ENCODE measurements at places on chromosomes 7 and 10.
A peak's percentile ranks its signal among the peaks of the same experiment; 100 is the strongest.

DNA sequence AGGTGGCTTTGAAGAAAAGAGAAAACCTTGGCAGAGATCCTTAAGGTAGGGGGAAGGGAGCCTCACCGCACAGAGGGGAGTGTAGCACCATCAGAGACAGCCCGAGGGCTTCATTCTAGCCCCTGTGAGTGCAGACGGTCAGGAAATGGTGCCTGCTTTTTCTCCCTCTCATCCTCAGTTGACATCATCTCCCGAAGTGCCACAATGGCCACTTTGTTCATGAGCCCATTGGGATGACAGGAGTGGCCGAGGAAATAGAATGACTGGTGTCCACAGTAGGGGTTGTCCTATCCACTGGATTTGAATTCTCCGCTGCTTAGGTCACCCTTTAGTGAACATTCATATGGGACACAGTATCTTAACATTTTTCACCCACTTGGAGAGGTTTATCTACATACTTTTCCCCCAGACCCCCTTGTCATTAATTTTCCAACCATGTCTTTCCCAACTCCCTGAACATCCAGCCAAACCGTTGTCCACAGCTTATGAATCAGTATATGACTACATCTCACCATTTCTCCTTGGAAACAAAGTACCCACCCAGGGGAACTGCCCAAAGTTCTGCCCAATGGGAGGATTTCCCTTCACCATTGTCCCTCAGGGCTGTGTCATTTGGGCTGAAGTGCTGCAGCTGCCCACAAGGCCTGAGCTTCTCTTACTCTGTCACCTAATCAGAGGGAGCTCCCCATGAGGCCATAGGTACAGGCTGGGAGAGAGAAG, 108.8 kb downstream of the ADCY1 start:
- DNase-seq = no peak

- DNase-seq = no peak
Measured at GRCh38 chr7:142114207-142114606, 2.7 kb downstream of the MGAM2 start.

DNA sequence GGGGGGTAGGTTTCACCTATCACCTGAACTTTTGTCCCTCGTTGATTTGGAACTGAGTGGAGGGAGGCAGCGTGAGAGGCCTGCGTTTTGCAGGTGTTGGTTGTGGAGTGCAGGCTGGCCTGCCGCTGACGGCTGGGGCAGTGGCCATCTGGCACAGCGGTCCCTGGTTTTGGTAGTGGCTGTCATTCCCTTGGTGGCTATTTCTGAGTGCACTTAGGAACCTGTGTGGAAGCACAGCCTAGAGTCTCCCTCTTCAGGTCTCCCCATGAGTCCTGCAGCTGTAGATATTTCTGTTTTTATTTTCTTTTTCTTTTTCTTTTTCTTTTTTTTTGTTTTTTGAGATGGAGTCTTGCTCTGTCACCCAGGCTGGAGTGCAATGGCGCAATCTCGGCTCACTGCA, 129.2 kb downstream of the CUL2 start:
- DNase-seq = no peak

GRCh38 chr10:84333864-84334451, 5.6 kb downstream of the CCSER2 start:
- DNase-seq = no peak

DNA sequence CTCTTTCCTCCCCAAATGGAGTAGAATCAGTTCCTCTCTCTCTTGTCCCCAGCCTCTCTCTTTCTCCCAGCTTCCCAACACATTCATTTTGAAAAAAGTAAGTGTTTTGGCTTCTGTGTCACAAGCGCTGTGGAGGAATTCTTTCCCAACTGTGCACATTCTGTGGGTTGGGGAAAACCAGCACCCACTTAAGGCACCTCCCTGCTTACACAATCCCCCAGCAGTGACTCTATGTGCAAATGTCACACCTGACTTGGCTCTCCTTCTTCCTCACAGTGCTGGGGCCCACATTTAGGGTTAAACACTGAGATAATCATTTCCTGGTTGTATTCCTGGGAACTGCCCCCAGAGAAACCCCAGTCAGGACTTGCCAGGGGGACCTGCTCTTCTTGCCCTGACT, 358.1 kb upstream of the ZNF32 start:
- no peak for DNase-seq

- no peak for DNase-seq
Measured at GRCh38 chr7:14836006-14836405, 66.5 kb downstream of the DGKB start.

GRCh38 chr10:16520900-16521299, 779 bp downstream of the C1QL3 start:
- no peak for DNase-seq

DNA sequence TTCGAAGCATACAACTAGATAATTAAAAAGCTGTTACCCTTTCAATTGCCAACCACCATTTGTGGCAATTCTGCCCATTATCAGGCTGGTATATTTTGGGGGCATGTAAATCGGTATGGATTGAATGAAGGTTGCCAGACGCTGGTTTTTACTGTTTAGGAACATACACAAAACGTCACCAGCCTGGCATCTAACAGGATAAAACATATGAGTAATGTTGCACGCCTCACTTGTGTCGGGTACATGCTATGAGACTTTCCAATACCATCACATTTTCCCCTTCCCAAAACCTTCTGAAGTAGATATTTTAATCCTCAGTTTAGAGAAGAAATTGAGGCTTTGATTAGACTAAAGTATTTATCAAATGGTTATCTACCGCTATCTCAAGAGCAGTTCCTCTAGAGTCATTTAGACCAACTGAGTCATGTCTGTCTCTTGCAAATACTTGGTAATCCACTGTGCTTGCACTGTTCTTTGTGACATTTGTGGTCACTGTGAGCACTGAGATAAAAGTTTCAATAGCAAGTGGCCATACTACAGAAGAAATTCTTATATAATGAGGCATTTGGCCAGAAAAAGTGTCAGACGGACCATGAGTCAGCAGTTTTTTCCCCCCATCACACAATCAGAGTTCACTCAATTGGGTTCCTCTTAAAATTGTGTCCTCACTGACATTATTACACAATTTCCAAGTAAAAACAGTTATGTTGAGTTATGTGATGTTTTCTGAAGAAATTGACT, 498.7 kb downstream of the NXPH1 start:
- no peak for DNase-seq

DNA sequence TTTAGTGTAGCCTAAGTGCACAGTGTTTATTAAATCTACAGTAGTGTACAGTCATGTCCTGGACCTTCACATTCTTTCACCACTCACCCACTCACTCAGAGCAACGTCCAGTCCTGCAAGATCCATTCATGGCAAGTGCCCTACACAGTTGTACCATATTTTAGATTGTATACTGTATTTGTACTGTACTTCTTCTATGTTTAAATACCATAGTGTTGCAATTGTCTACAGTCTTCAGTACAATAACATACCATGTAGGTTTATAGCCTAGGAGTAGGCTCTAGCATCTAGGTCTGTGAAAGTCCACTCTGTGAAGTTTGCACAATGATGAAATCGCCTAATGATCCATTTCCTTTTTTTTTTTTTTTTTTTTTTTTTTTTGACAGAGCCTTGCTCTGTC, 12.0 kb downstream of the EEPD1 start:
- DNase-seq = no peak

GRCh38 chr7:16695621-16696237, 49.7 kb downstream of the BZW2 start:
- DNase-seq = no peak

GRCh38 chr7:79868010-79868409, 266.6 kb upstream of the GNAI1 start:
- DNase-seq = no peak

- DNase-seq = no peak
Measured at GRCh38 chr7:155694851-155695250, 50.4 kb downstream of the RBM33 start.

- DNase-seq = no peak
Measured at GRCh38 chr7:77833136-77833535, 34.6 kb downstream of the PHTF2 start.

DNA sequence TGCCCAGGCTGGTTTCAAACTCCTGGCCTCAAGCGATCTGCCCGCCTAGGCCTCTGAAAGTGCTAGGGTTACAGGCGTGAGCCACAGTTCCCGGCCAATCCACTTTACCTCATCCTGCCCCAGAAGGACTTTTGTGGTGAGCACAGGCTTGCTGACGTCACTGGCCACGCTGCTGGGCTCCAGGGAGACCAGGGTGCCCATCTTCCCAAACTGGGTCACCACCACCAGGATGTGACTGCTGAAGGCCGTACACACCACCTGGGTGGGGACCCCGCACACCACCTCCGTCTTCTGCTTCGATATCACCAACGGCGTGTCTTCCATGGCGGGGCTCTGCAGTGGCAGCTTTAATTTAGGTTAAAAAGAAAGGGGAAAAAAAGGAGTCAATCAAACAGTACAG, 816 bp downstream of the PSMG3 start:
- DNase-seq = no peak

- DNase-seq = no peak
Measured at GRCh38 chr10:102611514-102612087, 32.7 kb upstream of the TRIM8 start.

- DNase-seq = no peak
Measured at GRCh38 chr7:88458946-88459345, 152.3 kb upstream of the STEAP4 start.

GRCh38 chr7:5472432-5473315, 49.0 kb upstream of the TNRC18 start:
- peak; percentile 100 for DNase-seq

DNA sequence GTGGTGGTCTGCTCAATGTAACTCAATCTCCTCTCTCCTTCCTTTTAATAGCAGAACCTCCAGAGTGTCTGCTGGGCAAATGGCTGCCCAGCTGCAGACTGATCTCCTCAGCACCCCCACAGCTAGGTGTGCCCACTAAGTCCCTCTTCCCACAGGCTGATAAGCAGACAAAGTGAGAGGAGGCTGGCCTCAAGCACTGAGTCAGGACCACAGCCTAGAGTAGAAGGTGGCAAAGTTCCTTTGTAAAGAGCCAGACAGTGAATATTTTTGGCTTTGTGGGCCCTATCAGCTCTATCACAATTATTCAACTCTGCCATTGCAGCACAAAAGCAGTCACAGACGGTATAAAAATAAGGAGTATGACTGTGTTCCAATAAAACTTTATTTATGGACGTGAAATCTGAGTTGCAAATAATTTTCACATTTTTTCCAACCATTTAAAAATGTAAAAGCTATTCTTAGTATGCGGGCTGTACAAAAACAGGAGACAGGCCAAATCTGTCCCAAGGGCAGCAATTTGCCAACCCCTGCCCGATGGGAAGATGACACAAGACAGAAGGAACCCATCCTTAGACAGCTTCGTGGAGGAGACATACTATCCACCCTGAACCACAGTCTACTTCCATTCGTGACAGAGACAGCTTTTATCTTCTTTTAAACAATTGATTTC, 23.4 kb downstream of the JAZF1 start:
- no peak for DNase-seq

DNA sequence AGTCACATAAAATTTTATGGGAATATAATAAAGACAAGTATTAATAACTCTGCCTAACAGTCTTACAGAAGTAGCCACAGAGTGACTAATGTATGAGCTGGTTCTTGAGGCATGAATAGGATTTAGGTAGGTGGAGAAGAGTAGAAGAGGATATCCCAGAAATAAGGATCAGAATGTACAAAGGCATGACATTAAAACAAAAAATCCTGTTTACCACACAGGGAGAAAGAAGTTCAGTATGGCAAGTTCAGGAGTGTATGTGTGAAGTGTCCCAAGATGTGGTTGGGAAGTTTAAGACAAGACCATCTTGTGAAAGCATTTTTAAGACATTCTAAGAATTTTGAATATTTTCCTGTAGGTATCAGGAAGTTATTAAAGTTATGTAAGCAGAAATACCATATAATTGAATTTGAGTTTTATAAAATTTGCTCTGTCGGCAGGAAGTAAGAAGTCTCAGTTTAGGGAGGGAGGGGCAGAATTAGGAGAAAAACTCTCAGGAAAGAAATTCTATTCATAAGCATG, 64.7 kb upstream of the CAV2 start:
- no peak for DNase-seq

DNA sequence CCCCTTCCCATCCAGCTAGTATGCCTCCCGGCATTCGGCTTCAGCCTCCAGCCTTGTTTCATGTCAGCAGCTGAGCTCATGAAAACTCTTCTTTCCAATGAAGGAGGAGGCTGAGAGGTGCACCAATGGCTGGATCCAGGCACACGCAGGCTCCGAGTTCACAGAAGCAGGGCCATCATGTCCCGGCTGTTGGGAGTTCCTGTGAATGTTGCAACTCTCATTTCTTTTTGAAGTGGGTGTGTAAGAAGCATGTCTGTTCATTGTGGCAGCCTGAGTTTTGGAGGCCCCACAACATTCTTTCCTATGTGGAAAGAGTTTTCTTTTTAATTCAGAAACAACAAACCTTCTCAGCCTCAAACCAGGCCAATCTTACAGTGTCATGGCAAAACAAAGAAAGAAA, 89.7 kb downstream of the PTPRE start:
- DNase-seq = no peak

DNA sequence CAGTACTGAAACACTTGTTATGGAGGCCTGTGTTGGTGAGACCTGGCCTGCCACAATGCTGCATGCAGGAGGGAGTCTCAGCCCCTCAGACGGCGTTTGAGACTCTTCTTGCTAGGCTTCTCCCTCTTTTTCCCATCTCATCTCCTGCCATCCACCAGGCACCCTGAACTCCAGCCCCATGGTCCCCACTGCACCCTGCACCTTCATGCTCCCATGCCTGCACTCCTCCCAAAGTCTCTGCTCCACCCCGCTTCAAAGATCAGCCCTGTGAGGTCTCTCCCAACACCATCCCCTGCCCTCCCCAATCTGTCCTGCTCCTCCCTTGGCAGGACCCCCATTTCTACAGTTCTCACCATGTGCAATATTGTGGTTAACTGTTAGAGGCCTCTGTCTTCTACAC, 61.7 kb downstream of the VOPP1 start:
- DNase-seq = no peak

DNA sequence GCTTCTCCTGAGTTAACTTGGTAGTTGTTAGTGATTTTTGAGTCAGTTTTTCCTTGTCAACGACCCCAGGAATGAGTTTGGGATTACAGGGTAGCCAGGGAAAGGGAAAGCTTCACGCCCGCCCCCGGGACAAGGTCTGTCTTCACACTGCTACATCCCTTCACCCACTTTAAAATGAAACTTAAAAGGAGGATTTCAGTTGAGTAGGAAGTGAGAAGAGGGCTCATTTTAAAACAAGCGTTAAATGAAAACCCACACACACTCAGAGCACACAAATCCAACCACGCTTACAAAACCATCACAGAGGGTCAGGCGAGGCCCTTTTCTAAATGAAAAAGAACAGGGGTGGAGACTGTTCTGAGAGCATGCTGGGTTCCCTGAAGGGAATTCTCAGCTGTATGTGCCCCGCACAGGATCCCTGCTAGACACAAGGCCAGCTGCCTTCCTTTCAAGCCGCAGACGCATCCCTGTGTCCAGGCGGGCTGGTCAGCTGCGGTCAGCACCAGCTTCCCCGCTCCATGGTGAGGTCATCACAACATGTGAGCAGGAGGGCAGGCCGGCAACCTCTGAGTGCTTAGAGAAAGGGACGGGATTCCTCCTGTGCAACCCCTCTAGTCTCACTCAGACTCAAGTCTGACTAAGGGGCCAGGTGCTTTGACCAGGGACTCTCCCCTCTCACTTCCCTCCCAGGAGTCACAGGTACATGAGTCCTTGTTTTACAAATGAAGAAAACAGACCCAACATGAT, 111.8 kb downstream of the EGFR start:
- DNase-seq = no peak

GRCh38 chr7:25787336-25787735, 364.7 kb upstream of the NFE2L3 start:
- DNase-seq = no peak

GRCh38 chr7:142774826-142775225, 4.1 kb downstream of the PRSS2 start:
- DNase-seq = no peak
